CD8-positive, alpha-beta memory T cell (primary cell): ENCODE measurements at places on chromosomes 16 and 17.

GRCh38 chr16:75624921-75625334 is 1.8 kb upstream of the ADAT1 start:
- DNase-seq, result no peak

GRCh38 chr17:14295676-14296075 is 5.2 kb upstream of the HS3ST3B1 start:
- no peak for DNase-seq

DNA sequence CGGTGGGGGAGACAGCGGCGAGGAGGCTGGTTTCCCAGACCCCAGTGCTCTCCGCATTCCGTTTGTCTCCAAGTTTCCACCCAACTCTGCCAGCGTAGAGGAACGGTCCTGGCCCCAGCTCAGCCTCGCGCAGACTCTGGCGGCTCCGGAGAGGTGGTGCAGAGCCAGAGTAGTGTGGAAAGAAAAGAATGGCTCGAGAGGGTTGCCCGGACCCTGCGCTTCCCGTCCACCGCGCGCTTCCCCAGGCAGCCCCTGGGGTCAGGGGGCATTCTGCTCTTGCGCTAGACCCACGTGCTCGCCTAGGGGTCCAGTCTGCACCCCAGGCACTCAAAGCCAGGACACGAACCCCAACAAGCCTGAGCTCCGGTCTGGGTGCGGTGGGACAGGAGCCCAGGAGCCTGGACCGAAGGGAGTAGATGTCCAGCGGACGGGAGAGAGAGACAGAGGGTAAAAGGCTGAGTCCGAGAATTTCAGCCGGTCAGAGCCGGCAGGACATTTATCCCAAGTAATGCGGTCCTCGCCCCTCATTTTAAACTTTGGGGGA is 3.8 kb downstream of the PMP22 start:
- no peak for DNase-seq

- DNase-seq, result no peak
Observed at GRCh38 chr17:57235124-57235523, 21.2 kb upstream of the MSI2 start.

DNA sequence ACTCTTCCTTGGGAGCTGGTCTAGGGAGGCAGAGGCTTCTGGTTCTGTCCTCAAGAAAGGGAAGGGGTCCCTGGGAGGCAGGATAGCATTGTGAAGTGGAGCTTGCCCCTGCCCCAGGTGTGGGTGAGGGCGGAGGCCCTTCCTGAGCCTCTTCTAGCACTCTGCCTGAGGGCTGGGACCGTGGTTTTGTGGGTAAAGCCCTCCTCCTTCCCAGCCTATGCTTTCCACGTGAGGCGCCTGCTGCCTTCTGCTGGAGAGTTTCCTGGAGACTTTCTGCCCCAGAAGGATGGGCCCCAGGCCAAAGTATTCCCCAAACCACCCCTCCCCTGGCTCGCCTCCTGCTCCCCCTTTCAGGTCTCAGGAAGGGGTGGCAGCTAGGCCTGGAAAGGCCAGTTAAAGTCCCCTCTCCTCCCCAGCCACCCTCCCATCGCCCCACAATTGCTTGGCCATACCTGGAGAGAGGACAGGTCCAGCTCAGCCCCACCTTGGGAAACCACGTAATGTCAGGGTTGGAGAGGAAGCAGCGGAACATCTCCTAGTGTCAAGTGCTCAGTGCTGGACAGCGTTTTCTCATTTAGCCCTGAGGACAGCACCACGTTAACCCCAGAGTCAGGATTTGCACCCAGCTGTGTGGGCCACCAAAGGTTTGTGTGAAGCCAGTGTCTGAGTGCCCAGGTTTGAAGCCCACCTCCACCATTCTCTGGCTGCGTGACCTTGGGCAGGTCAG is 5.6 kb downstream of the SBK1 start:
- no peak for DNase-seq

DNA sequence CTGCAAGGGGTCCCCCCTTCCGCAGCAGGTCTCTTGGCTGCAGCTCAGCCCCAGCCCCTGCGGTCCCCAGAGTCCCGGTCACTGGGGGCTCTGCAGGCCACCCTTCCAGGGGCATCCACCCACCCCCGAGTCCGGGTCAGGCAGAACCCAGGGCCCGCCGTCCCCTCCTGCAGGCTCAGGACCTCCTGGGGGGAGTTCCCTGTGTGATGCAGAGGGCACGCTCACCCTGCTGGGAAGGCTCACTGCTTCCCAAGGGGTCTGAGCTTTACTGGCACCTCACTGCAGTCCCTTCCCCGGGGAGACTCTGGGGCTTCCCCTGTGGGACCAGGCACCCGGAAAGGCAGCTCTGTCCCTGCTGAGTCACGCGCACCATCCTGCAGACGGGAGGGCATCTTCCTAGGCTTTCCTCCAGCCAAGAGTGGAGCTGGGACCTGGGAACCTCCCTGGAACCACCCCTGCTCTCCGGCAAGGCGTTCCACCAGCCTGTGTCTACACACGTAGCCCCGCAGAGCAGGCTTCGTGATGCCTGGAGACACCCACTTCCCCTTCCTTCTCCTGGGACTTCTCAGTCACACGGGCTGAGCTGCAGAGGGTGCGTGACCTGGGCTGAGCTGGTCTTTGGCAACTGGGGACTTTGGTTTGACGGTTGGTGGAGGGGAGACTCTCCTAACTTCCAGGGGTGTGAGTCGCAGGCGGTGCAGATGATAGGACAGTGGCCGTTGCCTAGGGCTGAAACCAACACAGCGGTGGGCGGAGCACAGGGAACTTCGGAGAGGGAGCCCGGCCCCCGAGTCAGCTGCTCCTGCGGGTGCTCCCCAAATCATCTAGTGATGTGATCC is 23.4 kb downstream of the SLC25A10 start:
- DNase-seq, result no peak
